ENCODE measurements at places on chromosomes 1 and 21.

- no peak for DNase-seq
Measured at GRCh38 chr1:212607913-212608391, 609 bp upstream of the ATF3 start.

GRCh38 chr1:171191992-171192391 is 6.9 kb downstream of the FMO2 start:
- DNase-seq: no peak

DNA sequence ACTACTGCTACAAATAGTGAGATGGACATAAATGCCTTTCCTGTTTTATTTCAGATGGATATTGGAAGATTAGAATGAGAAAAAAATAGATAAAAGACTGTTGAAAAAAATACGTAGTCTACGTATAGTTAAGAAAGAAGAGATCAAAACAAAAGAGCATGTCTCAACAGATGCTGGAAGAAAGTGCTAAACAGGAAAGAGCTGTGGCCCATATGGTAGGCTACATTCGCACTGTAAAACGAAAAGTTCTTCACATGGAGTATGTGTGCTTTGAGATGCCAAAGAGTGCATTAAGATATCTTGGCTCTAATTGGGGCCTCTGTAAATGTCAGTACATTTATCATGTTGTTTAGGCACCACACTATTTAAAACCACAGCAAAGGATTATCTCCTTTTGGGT is 741.7 kb downstream of the LTN1 start:
- DNase-seq: no peak

DNA sequence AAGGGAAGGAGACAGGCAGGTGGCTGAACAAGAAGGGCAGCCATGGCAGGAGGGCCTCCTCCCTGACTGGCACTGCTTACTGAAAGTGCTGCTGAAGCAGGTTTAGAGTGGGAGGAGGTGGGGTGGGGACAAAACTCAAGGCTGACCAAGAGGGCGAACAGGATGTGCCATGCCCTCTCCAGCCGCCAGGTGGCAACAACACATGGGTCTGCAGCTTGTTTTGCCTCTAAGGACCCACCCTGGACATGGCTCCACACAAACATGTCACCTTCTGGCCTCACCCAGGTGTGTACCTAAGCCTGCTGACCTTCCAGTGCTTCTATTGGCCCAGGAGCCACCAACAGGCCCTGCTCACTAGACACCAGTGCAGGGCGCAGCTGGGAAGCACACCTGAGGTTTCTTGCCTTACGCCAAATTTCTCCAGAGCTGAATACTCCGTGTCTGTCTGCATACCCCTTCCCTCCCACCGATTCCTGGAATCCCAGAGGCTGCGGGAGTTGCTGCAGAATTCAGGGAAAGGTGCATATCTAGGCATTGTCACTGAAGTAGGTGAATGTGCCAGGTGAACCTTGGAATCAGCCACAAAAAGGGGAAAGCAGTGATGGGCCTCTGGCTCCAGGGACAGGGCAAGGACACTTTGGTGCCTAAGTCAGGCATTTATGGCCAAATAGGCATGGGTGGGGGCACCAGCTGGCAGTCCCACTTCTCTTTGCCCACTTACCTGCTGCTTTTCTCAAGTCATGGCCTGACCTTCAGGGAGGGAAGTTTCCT is 5.3 kb downstream of the PSRC1 start:
- peak; percentile 58 for DNase-seq

GRCh38 chr1:108933944-108934343 is 29.3 kb downstream of the CLCC1 start:
- no peak for DNase-seq

DNA sequence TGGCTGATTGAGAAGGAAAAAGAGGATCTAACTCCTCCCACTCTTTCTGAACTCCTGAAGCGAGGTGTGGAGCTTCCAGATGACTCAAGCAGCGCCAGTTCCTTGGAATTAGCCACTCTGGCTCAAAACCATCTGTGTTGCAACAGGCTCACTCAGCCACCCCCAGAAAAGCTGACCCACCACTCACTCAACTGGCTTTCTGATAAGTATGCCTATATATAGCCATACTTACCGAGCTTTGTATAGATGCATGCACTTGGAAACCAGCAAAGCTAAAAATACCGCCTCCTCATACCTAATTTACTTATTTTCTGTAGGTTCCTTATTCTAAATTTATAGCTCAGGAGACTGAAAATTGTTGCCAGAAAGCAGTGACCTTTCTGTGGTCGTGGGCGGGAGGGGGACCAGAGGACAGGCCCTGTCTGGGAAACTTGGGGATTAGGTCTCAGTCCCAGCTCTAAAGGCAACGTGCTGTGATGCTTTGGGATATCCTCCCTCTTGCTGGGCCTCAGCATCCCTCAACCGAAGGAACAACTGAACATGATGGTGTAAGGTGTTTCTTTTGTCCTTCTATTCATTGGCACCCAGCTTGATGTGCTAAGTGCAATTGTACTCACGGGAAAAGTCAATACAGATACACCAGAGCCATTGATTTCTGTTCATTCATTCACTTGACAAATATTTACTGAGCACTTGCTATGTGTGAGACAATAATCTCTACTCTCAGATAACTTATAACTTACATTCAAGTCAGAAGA is 65.7 kb downstream of the NENF start:
- DNase-seq: peak; percentile 72

DNA sequence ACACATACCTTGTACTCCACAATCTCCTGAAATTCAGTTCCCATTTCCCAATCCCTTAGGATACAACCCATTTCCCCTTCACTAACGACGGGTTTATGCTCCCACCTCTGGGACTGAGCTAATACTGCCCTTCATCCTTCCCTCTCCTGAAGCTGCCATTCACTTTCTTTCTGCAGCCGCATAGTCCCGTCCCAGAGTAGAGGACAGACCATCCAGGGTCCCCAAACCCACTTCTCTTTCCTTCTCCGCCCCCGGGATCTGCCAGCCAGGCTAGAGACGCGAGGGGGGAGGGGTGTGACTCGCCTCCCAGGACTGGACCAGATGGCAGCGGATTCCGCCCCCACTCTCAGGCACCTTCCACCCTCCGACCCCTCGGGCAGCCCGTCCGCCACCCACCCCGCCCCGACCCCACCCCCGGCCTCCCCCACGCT is 679 bp downstream of the ABL2 start:
- peak; percentile 15 for DNase-seq

- DNase-seq: peak; percentile 96
Measured at GRCh38 chr1:63674238-63674864, 81.1 kb downstream of the PGM1 start.

GRCh38 chr1:178412400-178412770 is 84.4 kb downstream of the CLEC20A start:
- DNase-seq: no peak

- peak; percentile 94 for DNase-seq
Measured at GRCh38 chr1:240031009-240031408, 60.7 kb upstream of the FMN2 start.

All from astrocyte of the spinal cord (primary cell).